Endodermal cell (in vitro differentiated cells): ENCODE measurements at places on chromosomes 12 and 14.

DNA sequence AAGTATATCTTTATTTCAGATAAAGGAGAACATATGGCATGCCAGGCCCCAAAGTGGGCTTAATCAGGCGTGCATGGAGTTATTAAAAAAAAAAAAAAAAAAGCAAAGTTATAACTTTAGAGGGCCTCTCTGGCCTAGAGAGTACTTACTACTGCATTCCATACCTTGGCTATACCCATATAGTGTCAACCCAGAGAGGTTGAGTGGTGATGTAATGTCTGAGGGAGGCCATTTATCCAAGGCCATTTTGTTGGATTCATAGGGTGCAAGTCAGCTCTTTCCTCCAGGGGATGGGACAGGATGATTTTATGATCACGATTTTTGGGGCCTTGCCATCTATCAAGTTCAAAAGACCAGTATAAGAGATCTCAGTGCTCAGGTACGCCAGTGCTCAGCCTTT, 66.4 kb downstream of the DCAF5 start:
- no peak for DNase-seq

GRCh38 chr12:131367983-131368667, 342.8 kb upstream of the SFSWAP start:
- peak; percentile 36 for DNase-seq

DNA sequence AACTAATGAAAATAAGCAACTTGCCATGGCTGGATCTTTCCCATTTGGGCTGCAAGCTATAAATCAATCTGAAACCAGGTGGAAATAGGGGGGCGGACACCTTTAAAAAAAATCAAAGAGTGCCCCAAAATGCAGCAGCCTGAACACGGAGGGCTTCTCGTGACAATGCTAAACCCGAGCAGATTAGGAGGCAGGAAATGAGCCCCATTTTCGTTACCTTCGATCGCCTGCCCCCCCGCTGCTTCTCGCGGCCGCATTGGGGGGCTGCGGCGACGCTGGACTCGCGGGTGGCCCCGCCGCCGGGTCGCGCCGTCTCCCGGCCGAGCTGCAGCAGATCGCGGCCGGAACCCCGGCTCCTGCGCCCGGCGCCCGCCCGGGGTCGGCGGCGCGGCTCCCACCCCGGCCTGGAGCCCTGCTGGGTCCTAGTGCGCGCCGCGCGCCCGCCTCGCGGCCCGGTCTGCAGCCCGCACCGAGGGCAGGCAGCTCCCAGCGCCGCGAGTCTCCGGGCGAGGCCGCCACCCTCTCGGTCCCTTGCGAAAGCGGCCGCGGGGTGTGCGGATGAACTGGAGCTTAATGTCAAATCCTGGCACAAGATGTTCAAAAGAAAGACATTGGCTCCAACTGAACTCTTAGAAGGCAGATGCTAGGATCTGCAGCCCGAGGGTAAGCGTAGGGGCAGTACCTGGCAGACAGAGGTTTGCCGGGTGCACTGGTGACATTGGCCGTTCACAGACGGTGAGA, 201.9 kb upstream of the FOXN3 start:
- peak; percentile 91 for DNase-seq

DNA sequence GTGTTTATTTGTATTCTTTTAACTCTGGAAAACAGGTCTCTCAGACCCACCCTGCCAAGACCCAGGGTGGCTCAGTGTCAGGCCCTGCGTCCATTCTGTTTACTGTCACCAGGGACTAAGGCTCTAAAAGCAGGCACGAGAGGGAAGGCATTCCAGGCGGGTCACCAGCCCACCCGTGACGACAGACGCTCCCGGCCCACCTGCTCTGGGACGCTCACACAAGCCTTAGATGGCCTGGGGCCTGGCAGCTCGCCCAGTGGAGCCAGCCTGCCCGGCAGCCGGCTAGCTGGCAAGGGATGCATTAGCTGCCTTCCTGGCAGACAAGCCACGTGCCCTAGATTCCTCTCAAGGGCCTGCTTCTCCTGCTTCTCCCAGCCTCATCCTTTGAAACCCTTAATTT, 9.2 kb upstream of the NUAK1 start:
- peak; percentile 46 for DNase-seq

DNA sequence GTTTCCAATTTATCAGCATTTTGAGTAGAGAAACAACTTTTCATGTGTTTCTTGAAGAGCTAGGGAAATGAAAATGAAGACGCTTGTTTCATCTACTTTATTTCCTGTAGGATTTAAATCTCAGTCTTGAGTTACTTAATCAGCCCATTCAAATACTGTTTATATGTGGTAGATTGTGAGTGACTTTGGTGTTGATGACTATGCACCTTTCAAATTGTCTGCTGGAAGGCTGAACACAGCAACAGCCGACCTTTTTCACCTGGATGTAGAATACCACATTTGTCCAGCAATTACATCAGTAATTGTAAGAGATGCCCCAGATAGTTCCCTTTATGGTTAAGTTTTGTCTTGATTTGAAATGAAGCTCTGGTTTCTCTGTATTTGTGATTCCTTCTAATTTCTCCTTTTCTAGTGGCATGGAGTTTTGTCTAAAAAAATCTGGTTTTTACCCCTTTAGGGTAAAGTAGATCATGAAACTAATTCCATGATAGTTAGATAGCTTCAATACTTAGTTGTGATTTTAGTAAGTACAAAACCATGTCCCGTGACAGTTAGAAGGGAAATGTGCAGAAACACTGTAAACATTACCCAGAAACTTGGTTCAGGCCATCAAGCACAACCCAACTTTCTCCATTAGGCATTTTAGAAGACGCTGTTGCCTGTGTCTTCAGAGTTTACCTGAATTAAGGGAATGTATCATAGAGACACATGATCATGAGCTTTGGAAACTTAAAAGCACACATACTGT, 165.0 kb downstream of the SRGAP1 start:
- DNase-seq, result no peak

DNA sequence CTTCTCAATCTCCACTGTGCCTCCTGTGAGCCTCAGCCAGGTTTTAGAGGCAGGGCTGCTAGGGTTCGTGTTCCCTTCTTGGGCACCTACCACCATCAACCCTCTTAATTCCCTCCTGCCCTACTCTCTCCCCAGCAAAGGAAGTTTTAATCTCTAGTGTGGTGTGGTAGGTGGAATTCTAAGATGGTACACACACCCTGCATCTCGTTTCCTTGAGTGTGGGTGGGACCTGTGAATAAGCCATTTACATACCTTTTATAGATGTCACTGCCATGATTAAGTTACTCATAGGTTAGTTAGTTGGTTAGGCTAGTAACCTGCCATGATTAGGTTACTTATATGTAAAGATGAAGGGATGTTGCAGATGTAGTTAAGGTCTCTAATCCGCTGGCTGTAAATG, 114.8 kb upstream of the VRK1 start:
- DNase-seq, result no peak

DNA sequence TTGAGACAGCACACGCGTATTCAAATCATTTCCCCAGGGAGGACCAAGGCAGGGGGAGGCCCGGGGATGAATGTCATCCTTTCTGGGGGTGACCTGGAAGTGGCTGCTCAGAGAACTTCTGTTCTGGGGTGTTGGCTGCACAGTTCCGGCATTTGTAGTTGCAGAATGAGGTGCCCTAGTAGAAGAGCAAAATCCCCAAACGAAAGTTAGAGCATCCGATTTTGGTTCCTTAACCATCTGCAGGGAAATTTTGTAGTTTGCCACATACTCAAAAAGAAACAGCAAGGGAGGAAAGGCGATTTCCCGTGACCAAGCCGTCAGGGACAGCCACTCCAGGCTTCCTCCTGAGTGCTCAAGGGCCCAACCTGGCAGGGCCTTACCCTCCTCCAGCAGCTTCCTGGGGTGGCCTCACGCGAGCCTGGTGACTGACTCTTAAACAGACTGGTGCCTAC, 13.0 kb upstream of the TRAF3 start:
- peak; percentile 43 for DNase-seq

GRCh38 chr14:58428118-58428683, 682 bp downstream of the KIAA0586 start:
- peak; percentile 50 for DNase-seq

DNA sequence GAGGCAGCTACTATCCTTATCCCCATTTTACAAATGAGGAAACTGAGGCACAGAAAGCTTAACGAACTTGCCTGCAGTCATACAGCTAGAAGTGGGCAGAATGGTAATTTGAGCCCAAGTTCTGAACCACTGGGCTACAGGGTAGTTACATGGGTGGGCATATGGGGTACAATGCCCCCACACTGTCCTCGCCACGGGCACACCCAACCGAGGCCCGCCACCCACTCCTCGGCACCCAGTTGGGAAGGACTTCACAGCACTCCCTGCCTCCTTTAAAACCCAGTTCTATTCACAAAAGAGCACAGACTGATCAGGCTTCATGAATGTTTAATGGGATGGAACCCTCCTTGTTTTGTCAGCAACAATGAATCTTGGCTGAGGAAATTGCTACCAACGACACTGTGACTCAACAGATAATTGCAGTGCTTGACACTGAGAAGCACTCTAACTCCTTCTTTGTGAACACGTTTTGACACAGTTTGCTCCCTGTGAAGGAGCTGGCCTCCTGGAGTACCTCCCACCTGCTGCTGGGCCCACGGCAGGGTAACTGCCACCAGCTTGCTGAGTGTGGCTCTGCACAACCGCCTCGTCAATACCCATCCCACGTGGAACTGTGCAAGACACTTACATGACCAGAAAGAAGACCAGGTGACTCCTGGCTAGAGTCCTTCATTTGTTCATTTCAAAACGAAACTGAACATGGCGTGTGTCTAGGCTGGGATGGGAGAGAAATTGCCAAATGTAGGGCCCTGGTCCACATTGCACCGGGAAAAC, 63.5 kb downstream of the CLMN start:
- DNase-seq, result peak; percentile 59

GRCh38 chr12:21850419-21850818, 75.9 kb upstream of the KCNJ8 start:
- DNase-seq, result no peak

DNA sequence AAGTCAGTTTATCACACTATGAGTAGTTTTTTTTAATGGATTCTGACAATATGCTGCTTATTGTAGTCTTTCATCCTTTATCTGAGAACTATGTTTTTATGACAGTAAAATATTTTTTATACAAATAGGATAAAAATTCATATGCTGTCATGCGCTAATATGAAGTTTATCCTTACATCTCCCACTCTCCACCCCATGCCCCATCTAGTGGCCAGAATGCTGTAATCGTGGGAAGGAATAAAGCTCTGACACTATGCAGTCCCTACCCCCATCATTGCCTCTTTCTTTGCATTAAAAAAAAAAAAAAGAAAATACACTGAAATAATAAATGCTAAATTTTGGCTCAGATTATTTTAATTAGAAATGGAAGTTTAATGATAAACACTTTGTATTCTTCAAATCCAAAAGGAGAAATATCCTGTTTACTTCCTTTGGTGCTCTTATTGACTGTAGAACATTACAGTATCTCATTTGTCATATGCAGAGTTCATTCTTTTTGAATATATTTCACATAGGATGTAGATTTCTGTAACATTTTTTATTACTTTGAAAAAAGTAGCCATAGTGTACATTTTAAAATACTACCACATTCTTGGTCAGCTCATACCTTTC, 145.9 kb upstream of the SLCO1C1 start:
- DNase-seq, result peak; percentile 80

GRCh38 chr14:42918615-42919014, 1311.9 kb downstream of the LRFN5 start:
- no peak for DNase-seq

- no peak for DNase-seq
These were observed 33.6 kb upstream of the PLEKHA5 start for GRCh38 chr12:19095756-19096480.

DNA sequence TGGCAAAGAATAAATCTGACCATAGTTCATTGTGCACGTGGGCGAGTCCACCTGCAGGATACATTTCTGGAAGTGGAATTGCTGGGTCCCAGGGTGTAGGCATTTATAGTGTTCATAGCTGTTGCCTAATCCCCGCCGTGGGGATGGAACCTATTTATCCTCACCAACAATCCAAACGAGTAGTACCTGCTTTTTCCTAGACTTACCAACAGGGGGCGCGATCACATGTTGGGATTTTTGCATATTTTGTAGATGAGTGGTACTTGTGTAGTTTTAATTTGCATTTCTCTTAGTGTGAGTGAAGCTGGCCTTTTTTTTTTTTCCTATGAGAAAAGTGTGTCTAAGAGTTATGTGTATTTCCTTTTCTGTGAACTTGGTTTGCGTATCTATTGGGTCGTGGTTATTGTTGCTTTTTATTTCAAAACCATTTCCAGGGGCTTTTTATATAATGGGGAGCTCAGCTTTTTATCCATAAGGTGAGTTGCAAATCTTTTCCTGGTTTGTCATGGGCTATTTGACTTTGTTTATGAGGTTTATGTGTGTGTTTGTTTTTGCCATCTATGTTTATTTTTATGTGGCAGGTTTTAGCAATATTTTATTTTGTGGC, 67.2 kb downstream of the CCDC92 start:
- peak; percentile 90 for DNase-seq

- peak; percentile 44 for DNase-seq
These were observed 11.4 kb downstream of the WSCD2 start for GRCh38 chr12:108140501-108140900.

DNA sequence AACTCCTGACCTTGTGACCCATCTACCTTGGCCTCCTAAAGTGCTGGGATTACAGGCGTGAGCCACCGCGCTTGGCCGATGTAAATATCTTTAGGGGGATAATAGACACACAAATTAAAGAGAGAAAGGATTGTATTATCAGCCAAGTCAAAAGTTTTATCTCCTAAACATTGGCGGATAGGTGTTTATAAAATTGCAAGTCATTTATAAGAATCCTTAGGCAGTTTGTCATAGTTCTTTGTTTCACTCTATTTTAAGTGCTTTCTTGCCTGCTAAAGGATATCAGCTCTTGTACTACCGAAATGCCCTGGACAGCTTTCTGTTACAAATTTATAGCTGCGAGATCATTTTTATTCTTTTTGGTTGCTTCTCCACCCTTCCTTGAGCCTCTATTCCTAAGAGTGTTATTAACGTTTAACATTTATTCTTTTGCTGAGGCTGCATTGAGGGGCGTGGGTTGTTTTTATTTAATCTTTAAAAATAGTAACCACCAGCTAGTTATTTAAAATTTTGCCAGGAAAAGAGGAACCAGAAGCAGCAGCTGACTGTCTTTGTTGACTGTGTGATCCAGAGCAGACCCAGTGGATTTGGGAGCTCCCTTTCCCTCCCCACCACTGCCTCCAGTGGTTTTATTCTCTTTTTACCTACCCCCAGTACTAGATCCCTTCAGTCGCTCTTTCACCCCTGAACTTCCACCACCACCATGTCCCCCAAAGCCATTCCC, 106.4 kb downstream of the DIP2B start:
- no peak for DNase-seq

GRCh38 chr14:89957791-89958190, 2.1 kb downstream of the TDP1 start:
- peak; percentile 49 for DNase-seq
